Fibroblast of mammary gland (primary cell): ENCODE measurements at places on chromosomes 1 and 21.
A peak's percentile ranks its signal among the peaks of the same experiment; 100 is the strongest.

DNA sequence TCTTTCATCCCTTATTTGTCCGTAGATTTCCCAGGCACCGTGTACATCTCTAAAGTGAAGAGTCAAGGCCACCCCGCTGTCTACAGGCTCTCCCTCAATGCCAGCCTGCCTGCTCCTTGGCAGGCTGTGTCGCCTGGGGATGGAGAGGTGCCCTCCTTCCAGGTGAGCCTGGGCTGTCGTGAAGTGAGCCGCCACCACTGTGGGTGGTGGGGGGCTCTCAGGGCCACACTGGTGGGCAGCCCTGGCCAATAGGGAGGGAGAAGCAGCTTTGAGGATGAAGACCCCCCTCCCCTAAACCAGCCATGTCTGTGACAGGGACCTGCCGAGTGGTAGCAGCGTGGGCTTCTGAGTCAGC, 46.2 kb downstream of the DISP3 start:
- DNase-seq: no peak

DNA sequence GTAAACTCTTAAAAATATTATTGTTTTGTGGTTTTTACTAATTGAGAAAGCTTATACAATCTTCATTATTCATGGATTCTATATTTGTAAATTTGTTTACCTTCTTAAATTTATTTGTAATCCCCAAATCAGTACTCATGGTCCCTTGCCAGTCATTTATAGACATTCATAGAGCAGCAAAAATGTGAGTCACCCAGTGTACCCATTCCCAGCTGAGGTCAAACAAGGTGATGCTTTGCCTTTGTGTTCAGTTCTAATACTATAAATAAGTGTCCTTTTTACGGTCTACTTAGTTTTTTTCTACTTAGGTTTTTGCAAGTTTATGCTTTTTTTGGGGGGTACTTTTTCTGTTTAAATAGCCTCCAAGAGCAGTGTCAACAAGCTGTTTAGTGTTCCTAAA, 36.1 kb downstream of the SORT1 start:
- peak; percentile 74 for DNase-seq

- no peak for DNase-seq
Observed at GRCh38 chr1:7187112-7187493, 401.8 kb downstream of the CAMTA1 start.

DNA sequence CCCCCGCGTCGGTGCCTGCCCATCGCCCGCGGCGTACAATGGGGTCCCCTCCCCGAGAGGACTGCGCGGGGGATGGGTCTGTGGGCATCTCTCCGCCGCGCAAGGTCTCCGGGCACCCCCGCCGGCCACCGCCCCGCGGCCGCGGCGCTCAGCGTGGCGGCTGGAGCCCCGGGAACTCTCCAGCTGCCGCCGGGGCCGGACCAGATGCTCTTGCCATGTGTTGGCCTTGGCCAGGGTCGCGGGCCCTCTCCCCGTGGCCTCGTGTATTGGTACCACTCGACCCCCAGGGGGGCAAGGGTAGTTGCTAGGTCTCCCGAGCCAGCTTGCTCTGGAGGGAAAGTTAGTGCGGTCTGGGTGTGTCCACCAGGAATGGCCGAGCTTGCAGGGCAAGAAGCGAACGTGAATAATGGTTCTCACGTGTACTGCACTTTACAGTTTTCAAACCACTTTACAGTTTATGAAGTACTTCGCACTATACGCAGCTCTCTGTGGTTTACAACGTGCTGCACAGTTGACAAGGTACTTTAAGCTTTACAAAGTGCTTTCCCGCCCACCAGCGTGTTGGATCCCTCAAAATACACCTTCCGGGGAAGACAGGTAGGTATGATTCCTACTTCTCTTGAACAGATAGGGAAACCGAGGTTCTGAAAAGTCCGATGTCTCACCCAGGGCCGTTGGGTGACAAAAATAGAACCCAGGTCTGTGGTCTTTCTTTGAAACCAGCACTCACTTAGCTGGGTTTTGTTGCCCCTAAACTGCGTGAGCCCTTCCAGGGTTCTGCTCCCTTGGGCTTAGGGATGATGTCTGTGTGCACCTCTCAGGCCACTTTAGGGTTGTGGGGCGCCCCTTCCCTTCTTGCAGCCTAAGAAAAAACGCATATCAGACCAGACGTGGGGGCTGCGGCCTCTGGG, 1.2 kb downstream of the EPHB2 start:
- DNase-seq: peak; percentile 24

DNA sequence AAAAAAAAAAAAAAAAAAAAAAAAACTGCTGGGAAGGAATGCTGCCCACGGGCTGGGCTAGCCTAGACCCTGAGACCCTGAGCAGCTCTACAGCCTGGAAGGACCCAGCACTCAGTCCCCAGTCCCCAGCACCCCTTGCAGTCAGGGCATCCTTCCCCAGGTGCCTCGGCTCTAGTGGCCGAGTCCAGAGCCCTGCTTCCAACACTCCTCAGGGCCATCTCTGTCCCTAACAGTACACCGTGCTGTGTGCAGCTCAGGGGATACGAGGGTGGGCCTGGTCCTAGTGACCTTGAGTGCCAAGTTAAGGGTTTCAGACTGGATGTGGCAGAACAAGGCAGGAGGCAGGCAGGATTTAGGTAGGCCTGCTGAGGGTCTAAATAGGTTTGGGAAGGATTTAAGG, 50.2 kb upstream of the LRP8 start:
- no peak for DNase-seq

DNA sequence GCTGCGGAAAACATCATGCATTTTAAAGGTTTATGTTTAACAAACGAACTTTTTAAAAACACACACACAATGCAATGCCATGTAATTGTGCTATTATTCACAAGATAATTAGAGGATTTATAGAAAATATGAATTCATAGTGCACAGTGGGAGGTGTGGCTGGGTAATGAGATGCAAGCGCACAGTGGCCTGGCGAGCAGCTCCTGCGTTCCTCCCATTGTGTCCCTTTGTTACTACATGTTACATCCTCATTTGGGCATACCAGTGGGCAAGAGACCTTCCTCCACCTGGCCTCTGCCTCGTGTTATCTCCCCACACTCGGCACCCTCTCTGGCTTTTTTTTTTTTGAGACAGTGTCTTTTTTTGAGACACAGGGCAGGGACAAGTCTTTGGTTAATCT, 30.0 kb upstream of the TENT5B start:
- no peak for DNase-seq

DNA sequence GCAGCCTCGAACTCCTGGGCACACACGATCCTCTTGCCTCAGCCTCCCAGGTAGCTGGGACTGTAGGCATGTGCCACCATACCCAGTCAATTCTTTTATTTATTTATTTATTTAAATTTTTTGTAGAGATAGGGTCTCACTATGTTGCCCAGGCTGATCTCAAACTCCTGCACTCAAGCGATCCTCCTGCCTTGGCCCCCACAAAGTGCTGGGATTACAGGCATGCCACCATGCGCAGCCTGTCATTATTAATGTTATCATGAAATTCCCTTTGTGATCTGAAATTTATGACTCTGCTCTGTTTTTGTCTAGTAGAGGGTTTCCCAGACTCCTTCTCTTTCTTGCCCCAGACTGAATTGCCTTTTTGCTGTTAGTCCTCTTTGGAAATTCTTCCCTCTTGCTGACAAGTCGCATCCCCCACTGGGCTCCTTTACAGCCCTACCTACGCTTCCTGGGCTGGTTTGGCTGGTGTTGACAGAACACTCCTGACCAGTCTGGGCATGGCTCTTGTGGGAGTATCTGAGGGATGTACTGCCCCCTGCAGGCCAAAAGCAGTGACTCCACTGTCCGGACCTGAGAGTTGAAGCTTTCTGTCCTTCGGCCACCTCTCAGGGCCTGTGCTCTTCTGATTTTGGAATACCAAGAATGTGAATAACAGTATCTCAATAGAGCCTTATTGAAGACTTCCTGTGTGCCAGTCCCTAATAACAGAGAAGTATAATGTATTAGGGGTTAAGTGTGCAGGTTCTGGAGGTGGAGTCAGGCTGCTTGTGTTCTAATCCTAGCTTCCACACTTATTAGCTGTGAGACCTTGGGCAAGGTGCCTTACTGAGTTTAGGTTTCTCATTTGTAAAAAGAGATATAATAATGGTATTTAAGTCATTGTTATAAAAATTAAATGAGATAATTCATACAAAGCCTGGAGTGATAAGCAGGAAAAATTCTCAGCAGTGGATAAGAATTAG, 28.2 kb downstream of the TCEANC2 start:
- peak; percentile 74 for DNase-seq

- DNase-seq: no peak
Observed at GRCh38 chr1:242784084-242784483, 259.6 kb upstream of the PLD5 start.
